CMK (cell line): ENCODE measurements at places on chromosomes 5 and 9.

DNA sequence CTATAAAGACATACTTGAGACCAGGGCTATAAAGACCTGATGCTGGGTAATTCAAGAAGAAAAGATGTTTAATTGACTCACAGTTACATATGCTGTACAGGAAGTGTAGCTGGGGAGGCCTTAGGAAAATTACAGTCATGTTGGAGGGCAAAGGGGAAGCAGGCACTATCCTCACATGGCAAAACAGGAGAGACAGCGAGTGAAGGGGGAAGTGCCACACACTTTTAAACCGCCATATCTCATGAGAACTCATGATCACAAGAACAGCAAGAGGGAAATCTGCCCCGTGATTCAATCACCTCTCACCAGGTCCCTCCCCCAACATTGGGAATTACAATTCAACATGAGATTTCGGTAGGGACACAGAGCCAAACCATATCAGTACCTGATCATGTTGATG is 89.9 kb upstream of the ADAMTSL1 start:
- DNase-seq = no peak

DNA sequence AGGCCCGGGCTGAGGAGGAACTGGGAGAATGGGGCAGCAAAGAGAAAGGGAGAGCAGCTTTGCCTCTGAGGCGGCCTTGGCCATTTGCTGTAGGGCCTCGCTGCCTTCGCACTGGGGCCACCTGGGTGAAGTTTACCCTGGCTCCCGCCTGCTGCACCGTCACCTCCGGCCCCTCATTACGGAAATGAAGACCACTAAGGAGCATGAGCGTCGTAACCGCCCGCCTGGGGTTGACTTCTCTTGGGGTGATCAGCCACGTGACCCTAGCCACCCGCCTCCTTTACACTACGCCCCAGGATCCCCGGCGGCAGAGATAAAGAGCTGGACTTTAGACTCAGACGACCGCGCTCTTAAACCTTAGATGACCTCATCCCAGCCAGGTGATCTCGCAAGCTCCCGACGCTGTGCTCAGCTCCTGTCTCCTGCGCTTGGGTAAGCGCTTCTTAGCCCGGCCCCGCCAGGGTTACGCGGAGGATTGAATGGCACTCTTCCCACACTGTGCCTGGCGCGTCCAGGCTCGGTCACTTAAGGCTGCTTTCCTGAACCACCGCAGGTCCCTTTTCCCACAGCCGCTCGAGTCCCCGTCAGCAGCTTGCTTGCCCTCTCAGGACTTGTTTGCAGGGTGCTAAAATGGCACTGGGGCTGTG is 107.9 kb upstream of the LARP1 start:
- no peak for DNase-seq

DNA sequence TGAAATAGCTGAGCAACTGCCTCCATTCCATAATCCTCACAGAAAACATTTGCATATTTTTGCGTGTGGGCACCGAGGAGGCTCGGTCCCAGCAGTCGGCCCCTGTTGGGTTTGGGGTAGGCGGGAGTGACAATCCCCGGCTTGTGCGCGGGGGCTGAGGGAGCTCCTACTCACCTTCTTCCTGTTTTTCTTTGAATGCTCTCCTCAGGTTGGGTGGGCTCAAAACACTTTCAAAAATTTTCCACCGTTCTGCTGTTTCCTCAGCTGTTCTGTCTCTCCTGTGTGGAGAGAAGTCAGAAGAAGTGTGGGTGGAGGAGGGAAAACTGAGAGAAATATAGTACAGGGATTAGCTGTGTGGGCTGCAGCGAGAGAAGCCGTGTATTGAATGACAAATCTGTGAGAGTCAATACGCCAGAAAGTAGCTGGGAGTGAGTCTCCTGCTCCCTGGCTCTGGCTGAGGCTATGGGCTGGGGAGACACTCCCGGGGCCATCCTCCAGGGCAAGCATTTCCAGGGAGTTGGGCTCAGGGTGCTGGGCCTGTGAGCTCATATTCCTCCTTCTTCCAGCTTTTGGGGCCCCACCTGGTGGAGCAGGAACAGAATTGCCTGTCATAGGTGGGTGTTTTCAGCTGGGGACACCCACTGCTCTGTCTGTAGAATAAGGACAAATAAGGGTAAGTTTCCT is 84.7 kb downstream of the CMYA5 start:
- DNase-seq = no peak

DNA sequence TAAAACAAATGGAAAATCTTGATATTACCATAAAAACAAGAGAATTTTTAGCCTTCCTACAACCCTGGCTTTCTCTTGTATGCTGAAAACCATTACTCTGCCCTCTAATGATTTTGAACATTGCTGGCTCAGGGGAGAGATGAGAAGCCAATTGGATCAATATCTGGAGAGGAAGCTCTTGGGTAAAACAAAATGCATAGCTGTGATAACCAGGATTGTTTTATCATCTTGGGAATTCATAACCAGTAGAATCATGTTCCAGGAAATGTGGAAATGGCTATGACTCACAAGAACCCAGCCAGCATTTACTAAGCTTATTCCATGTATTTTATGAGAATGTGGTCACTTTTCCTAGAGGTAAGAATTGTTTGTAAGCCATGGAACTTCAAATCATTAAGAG is 51.1 kb upstream of the CTNND2 start:
- no peak for DNase-seq

DNA sequence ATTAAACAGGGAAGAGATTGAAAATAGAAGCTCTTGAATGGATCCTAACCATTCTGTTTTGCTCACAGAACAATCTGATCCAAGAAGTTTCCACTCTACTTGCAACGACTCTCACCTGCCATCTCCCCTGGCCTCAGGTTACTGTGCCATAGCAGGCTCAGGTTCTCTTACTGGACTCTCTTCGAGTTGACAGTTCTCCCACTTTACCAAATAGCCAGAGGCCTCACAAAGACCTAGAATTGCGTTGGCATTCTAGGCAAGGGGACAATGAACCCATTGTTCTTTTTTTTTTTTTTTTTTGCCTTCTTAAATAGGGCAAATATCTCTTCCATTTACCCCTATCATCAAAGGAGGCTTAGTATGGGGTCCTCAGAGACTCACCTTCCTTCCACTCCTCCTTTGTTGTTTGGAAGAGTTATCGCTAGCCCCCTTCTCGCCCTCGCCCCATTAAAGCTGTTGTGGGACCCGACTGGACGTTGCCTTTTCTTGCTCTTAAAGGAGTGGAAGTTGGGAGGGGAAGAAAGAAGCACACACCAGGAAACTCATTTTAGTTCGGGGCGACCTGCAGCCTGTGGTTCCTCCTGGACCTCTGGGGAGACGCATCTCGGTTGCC is 688 bp upstream of the PLPPR1 start:
- DNase-seq = no peak

GRCh38 chr5:135578685-135579341 is at the start of gene CXCL14:
CXCL14 (minus strand) TSS chr5:135578991; CDS start chr5:135578778, 213 bp downstream.
- DNase-seq = no peak

DNA sequence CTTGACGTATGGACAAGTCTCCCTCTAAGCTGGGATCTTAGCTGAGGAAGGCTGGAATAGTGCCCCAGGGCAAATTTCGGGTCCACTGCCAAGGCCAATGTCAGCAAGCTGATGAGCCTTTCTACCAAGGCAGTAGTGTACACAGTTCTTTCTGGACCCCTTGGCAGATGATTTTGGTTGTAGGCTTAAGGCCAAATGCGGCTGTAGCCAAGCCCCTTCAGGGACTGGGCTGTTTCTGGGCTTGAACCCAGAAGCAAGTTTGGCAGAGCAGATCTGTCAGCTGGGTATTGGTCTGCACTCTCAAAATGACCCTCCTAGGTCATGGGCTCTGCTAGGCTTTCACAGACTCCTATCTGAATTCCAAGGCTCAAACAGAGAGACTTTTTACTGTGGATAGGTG is 121.6 kb downstream of the ADAMTSL1 start:
- DNase-seq = no peak

DNA sequence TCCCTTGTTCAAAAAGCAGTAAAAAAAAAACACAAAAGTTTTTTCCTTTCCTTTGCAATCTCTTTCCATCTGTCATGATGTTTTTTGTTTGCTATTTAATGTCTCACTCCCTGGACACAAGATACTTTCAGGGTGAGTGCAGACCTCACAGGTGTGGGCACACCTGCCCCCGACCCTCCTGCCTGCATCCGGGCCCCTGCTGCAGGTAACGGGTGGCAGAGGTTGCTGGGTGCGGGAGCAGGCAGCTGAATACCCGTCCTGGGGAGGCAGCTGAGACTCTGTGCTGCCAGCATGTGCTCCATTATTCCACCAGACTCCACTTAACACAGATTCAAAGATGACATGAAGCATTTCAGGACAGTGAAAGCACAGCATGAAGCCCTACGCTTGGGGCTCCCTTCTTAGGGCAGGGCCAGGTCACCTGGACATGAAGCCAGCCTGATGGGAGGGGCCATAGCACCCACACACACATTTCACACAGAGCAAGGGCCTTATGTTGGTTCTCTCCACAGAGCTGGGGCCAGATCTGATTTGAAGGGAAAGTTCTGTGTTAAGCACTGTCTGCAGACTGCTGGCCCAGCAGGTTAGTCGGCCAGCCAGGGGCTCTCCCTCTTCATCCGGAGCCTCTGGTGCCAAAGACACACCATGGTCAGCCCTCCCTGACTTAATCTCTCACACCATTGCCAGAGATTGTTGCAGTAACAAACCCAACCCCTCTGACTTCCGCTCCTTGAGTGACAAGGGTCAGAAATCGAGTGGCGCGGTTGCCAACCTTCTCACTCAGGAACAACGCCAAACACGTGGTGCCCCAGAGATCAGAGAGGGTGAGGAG is 13.0 kb downstream of the NEK6 start:
- DNase-seq = no peak

DNA sequence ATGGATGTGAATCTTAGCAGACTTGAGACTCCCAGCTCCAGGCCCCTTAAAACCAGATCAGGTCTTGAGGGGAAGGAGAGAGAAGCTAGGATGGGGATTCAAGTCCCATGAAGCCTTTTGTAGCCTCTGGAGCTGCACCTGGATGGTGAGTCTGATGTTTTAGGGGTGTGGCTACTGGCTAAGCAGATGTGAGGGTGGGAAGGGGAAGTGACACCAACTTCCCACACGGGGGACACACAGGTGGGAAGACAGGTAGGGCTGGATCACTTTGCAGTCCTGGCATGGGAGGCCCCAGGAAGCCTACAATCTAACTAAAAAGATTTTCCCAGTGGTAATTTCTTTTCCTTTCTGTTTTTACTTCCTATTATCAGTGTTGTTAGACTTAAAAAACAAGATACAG is 38.7 kb upstream of the UBAP2 start:
- DNase-seq = no peak

DNA sequence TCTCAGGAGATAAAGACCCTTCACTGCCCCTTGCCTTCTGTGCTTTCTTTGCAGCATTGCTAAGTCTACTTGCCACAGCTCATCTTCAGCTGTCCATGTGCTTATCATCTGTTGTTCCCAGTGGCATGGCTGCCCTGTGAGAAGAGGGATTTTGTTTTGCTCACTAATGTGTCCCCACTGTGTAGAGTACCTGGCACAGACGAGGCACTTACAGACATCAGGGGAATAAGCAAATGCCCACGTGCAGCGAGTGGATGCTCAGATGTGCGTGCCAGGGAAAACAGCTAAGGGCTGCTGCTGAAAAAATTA is 31.0 kb downstream of the DAP start:
- DNase-seq = no peak

- DNase-seq = no peak
These were observed 6.6 kb downstream of the PLK2 start for GRCh38 chr5:58453306-58453705.

DNA sequence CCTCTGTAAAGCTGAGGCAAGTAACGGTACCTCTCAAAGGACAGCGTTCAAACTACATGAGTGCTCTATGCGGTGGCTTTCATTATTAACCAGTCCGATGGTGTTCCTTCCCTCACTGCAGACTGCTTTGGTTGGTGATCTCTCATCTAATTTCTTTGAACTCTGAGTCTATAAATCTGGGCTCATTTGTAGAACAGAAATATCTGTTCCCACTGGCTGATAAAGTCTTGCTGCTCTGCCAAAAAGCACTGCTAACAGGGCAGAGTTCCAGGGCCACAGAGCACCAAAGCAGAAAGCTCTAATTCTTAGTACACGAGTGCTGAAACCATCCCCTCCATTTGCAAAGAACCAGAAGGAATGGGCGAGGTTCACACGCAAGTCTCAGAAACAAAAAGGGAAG is 81.9 kb downstream of the MED27 start:
- DNase-seq = no peak

DNA sequence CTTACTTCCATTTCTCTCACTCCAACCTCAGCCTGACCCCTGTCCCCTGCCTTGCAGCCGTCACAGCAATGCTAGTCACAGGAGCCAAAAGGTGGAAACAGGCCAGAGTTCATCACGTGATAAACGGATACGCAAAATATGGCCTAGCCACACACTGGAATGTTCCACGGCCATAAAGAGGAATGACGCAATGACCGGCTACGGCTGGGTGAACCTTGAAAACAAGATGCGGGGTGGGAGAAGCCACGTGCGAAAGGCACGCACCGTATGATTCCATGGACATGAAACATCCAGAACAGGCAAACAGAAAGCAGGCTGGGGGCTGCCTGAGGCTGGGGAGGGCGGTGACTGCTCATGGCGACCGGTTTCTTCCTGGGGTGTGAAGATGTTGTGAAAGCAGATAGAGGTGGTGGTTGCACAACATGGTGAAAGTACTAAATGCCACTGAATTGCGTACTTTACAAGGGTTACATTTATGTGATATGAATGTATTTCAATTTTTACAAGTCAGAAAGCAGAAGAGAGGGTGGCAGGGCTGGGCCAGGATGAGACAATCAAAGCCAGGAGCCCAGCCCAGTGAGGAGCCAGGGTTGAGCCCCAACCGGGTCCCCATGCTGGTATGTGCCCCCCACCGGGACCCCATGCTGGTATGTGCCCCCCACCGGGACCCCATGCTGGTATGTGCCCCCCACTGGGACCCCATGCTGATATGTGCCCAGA is 117.8 kb upstream of the SARDH start:
- DNase-seq = no peak

DNA sequence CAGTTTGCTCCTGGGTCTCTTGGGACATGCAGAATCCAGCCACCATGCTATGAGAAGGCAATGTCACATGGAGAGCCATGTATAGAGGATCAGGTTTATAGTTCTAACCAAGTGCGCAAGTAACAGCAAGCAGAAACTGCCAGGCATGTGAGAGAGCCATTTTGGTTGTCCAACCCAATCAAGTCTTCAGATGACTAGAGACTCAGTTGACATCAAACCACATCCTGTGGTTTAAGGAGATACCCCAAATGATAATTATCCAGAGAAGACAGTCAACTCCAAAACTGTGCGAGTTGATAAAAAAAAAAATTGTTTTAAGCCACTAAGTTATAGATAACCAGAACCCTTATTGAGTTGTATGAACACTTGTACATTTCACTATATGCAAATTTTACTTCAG is 40.2 kb downstream of the TMEM232 start:
- no peak for DNase-seq

DNA sequence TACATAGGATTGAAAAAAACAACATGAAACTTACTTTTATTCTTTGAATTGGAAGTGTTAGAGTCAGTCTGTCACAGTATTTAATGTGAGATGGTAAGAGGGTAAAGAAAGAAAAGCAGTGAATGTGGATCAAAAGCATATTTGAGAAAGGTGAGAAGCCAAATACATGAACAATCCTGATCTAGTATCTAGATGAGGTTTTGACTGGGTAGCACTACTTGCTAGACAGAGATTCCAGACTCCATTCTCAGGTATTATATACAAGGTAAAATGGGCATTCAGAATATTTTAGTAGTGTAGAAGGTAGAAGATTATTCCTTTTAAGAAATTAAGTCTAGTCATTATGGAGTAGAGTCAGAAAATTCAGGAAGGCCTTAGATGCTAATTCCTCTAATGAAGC is 62.2 kb downstream of the SLC38A9 start:
- DNase-seq = no peak

GRCh38 chr9:4743131-4743875 is 2.3 kb upstream of the AK3 start:
- DNase-seq = no peak

- DNase-seq = peak; percentile 49
These were observed 112.9 kb upstream of the LMX1B start for GRCh38 chr9:126500600-126501382.
